ENCODE measurements at places on chromosomes 6 and 20.
A peak's percentile ranks its signal among the peaks of the same experiment; 100 is the strongest.

DNA sequence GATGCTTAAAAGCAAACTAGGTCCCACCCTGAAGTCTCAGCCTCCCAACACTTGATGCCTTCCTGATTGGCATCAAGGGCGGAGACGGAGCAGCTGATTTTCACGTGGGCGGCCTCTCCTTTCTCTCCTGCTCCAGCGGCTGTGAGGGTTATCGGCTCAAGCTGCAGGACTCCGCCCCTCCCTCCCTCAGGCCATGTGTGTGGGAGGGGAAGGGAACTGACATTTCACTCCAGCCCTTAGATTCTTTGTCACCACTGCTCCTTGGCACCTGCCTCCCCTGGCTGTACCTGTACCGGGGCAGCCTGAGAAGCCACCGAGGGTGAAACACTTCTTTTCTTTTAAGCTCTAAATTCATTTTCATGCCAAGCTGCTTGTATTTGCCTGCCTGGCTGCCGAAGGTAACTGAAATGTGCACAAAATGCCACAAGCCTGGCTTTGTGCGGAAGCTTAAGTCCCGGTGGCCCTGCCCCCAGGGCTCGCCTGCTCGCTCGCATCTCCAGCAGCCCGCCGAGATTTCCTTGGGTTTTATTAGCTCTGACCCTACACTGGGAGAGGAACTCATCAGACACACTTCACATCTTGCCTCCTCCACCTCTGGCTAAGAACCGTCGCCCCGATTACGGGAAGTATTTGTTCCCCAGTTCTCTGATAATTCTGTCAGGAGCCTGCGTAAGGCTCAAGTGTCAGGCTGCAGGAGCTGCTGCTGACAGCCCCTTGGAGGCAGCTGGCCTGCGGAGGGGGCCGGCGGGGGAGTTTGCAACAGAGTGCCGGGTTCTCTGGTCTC is 9.6 kb upstream of the CPNE5 start:
- peak; percentile 49 for DNase-seq

GRCh38 chr6:42049116-42049809 is 1.1 kb upstream of the TAF8 start:
- DNase-seq: no peak

GRCh38 chr6:119533603-119534279 is 184.2 kb upstream of the MAN1A1 start:
- no peak for DNase-seq

- no peak for DNase-seq
Observed at GRCh38 chr6:139364302-139364981, 10.0 kb downstream of the CITED2 start.

GRCh38 chr6:42276034-42276890 is 58.6 kb upstream of the MRPS10 start:
- DNase-seq: no peak

DNA sequence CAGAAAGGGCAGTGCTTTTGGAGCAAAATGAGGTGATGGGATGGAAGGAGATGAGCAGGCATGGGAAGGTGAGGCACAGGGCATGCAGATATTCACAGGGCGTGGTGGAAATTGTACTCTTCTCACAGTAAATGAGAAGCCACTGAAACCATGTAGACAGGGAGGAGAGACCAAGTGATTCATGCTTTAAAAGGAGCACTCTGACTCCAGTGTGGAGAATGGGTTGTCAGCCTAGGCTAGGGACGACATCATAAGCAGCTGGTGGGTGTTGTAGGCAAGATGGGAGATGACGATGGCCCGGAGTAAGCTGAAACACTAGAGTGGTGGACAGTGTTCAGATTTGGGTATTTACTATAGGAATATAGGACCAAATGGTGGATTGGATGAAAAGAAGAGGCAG is 18.4 kb downstream of the PDE7B start:
- DNase-seq: no peak
